Endodermal cell (in vitro differentiated cells): ENCODE measurements at places on chromosomes 3 and 15. TPM values are rescaled to one million over a fixed set of nuclear protein-coding genes. Genes with fewer than 3 reads are reported as not detected.

GRCh38 chr15:38154837-38155236 is 97.8 kb upstream of the SPRED1 start:
- no peaks in the 10 kb centered on the region for H3K4me1 ChIP-seq
- no peaks in the 10 kb centered on the region for H3K36me3 ChIP-seq
- no peak for DNase-seq
- H3K27me3 ChIP-seq, result no peaks in the 10 kb centered on the region
- H3K4me3 ChIP-seq, result no peak overlapping the region

The GXYLT2 gene
- total RNA-seq, result 12.0 to 15.1 TPM (median 14.3 TPM) in 3 replicates

The LRRN1 gene
- total RNA-seq, result 216 and 222 TPM in 2 replicates

- H3K4me3 ChIP-seq, result no peak overlapping the region
- no peaks in the 10 kb centered on the region for H3K36me3 ChIP-seq
- no peak for DNase-seq
- H3K27ac ChIP-seq, result no peak overlapping the region
- H3K27me3 ChIP-seq, result peaks cover 3% of the 10 kb centered on the region
These were observed 145.1 kb downstream of the NFKBIZ start for GRCh38 chr3:101994386-101994785.

DNA sequence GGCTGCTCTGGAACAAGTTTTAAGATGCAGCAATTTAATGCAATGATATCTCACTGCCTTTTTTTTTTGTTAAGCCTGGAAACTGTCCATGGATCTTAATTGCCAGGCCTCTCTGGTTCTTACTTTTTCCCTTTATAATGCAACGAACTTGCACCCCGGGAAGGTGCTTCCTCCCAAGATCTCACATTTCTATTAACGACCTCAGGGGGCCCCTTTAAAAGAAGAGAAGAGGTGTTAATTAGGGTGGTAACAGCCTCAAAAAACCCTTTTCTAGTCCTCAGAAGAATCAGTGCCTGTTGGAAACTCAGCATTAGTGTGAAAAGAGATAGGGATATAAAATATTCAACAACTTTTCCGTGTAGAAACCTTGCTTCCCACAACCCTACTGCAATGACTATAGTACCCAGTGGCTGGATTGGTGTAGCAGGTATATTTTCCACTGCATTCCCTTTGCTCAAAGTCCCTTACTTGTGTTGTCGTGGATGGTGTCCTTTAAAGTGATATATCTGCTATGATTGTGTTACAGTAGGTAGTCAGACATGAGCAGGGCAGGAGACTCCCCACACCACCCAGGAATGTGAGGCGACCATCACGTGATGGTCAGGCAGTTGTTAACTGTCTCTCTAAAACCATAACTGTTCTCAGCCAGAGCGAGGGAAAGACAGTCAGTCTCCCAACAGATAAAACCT is 121.8 kb downstream of the CTNNB1 start:
- DNase-seq, result peak; percentile 68
- no peak overlapping the region for H3K27ac ChIP-seq
- peaks cover 11% of the 10 kb centered on the region for H3K27me3 ChIP-seq
- peaks cover 11% of the 10 kb centered on the region for H3K4me1 ChIP-seq

- H3K4me3 ChIP-seq, result no peak overlapping the region
- no peak for DNase-seq
- H3K36me3 ChIP-seq, result no peaks in the 10 kb centered on the region
- H3K27ac ChIP-seq, result no peak overlapping the region
These were observed 28.6 kb upstream of the ANKDD1A start for GRCh38 chr15:64883100-64883581.

GRCh38 chr3:114155370-114155821 is 23.5 kb downstream of the DRD3 start:
- no peak overlapping the region for H3K4me3 ChIP-seq
- H3K36me3 ChIP-seq, result no peaks in the 10 kb centered on the region
- DNase-seq, result peak; percentile 82
- peaks cover 16% of the 10 kb centered on the region for H3K27me3 ChIP-seq
- H3K4me1 ChIP-seq, result no peaks in the 10 kb centered on the region

GRCh38 chr3:82202269-82202668 is 440.8 kb upstream of the GBE1 start:
- no peaks in the 10 kb centered on the region for H3K4me1 ChIP-seq
- no peaks in the 10 kb centered on the region for H3K36me3 ChIP-seq
- H3K27ac ChIP-seq, result no peak overlapping the region
- DNase-seq, result no peak
- no peaks in the 10 kb centered on the region for H3K27me3 ChIP-seq
- H3K4me3 ChIP-seq, result no peak overlapping the region

- H3K36me3 ChIP-seq, result no peaks in the 10 kb centered on the region
- no peaks in the 10 kb centered on the region for H3K27me3 ChIP-seq
- H3K27ac ChIP-seq, result peak within 1 kb of the TSS; percentile 96
These were observed at the start of gene CCDC50 for GRCh38 chr3:191328962-191329653. CCDC50 (plus strand) TSS chr3:191329394; CDS start chr3:191329675, 281 bp downstream.

DNA sequence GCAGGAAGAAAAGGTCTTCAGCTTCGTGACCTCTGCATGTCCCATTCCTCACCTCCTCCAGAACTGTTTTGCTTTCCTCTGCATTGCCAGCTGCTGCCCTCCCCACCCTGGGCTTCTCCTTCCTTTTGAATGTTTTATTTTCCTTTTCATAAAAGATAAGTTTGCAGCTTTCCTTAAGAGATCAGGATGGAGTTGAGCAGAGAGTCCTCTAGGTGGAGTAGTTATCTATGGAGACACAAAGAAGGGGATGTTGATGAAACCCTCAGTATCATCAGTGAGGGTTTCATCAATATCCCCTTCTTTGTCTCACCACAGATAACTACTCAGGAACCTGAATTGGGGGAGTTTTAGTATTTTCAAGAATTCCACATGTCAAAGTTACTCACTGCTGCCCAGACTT is 19.0 kb upstream of the SLC25A36 start:
- H3K27ac ChIP-seq, result no peak overlapping the region
- H3K36me3 ChIP-seq, result no peaks in the 10 kb centered on the region
- H3K27me3 ChIP-seq, result peaks cover 16% of the 10 kb centered on the region
- no peak for DNase-seq
- H3K4me3 ChIP-seq, result no peak overlapping the region

The GOLGA8N gene
- 2.7 to 3.7 TPM (median 2.7 TPM) in 3 replicates for total RNA-seq

DNA sequence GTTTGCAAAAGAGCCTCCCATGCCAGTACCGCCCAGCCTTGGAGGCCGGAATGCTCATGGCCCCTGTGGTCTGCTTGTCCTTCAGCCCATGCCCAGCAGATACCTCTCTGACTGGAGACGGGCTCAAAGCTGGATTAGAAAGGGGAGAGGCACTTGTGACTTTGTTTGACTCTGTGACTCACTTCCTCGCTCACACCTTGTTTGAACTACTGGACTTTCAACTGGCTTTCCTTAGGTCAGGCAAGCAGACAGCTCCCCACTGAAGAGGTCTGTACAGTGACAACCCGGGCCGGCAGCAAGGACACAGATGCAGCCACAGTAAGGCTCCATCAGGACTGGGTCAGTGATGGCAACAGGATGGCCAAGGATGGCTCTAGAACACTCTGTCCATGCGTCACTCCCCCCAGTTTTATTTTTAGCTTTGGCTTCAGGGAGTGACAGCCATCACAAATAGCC is 98.6 kb upstream of the ABHD17C start:
- no peaks in the 10 kb centered on the region for H3K36me3 ChIP-seq
- H3K4me1 ChIP-seq, result no peaks in the 10 kb centered on the region
- H3K27me3 ChIP-seq, result no peaks in the 10 kb centered on the region
- peak; percentile 24 for DNase-seq
- H3K27ac ChIP-seq, result no peak overlapping the region

GRCh38 chr3:142818651-142819050 is 70.2 kb downstream of the PCOLCE2 start:
- H3K27me3 ChIP-seq, result no peaks in the 10 kb centered on the region
- no peak overlapping the region for H3K27ac ChIP-seq
- H3K4me1 ChIP-seq, result no peaks in the 10 kb centered on the region
- H3K4me3 ChIP-seq, result no peak overlapping the region
- DNase-seq, result no peak
- H3K36me3 ChIP-seq, result peaks cover 7% of the 10 kb centered on the region

DNA sequence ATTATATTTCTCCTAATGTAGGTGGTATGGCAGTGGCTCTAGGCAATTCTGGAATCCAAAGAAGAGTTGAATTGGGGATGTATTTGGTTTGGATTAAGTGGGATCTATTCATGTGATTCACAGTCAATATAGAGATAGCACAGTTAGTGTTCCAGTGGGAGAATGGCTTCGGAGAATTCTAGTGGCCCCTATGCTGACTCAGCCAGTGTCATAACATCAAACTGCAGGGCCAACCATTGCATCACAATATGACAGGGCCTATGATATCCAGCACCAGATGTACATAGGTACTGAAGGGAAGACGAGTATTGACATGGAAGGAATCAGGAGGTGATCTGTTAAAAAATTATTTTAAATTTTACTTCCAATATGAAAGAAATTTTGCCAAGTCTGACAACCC is 302.8 kb upstream of the UBE2E2 start:
- H3K27ac ChIP-seq, result no peak overlapping the region
- H3K36me3 ChIP-seq, result no peaks in the 10 kb centered on the region
- H3K4me3 ChIP-seq, result no peak overlapping the region
- H3K4me1 ChIP-seq, result no peaks in the 10 kb centered on the region

- no peaks in the 10 kb centered on the region for H3K27me3 ChIP-seq
- no peaks in the 10 kb centered on the region for H3K4me1 ChIP-seq
- no peak for DNase-seq
These were observed 29.2 kb upstream of the WWTR1 start for GRCh38 chr3:149686996-149687395.

The MCF2L2 gene
- 86.5 to 205 TPM (median 86.8 TPM) in 3 replicates for total RNA-seq

The EAF2 gene
- total RNA-seq, result 2.4 and 3.5 TPM in 2 replicates
